ENCODE measurements at places on chromosomes 1 and 21. TPM values are rescaled to one million over a fixed set of nuclear protein-coding genes. Genes with fewer than 3 reads are reported as not detected.

DNA sequence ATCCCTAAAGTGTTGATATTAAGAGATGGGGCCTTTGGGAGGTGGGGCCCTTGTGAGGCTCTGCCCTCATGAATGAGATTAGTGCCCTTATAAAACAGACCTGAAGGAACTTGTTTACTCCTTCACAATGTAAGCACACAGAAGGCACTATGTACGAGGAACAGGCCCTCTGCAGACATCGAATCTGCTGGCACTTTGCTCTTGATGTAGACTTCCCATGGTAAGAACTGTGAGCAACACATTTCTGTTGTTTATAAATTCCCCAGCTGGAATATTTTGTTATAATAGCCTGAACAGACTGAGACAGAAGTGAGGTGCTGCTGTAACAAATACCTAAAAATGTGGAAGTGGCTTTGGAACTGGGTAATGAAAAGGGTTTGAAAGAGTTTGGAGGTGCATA, 193.2 kb downstream of the TGFB2 start:
- H3K4me3 ChIP-seq: no peak overlapping the region
- no peak overlapping the region for H3K27ac ChIP-seq
- H3K27me3 ChIP-seq: no peaks in the 10 kb centered on the region
- H3K4me1 ChIP-seq: no peaks in the 10 kb centered on the region

GCSAML gene
- polyA plus RNA-seq: not detected

DNA sequence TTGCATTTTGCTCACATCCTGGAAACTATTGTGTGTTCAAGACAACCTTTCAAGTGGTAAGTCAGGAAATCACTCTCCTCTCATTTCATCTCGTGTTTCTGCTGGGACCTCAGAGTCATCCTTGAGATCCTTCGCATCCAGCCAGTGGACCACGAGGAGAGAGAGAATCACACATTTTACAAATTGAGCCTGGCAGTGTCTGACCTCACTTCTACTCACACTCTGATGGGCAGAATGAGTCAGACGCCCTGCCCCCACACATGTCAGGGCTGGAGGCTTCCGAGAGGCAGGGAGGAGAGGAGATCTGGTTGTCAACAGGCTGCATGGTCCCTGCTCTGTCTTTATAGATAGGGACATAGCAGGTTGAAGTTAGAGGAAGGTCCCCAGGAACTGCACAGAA, 509.7 kb downstream of the AJAP1 start:
- H3K27me3 ChIP-seq: no peaks in the 10 kb centered on the region
- no peak for DNase-seq
- no peak overlapping the region for H3K4me3 ChIP-seq
- no peaks in the 10 kb centered on the region for H3K4me1 ChIP-seq

MYOG gene
- polyA plus RNA-seq: not detected

GRCh38 chr1:158124034-158124433, 56.7 kb upstream of the CD1D start:
- H3K27ac ChIP-seq: no peak overlapping the region
- H3K27me3 ChIP-seq: no peaks in the 10 kb centered on the region
- no peak for DNase-seq
- no peaks in the 10 kb centered on the region for H3K36me3 ChIP-seq
- H3K4me1 ChIP-seq: peaks cover 13% of the 10 kb centered on the region

GRCh38 chr1:219574484-219575087, 38.3 kb downstream of the ZC3H11B start:
- 0 out of 2 replicates have a peak, but pooled peaks cover 7% of the 10 kb centered on the region for H3K4me1 ChIP-seq
- no peak overlapping the region for H3K4me3 ChIP-seq
- no peaks in the 10 kb centered on the region for H3K36me3 ChIP-seq
- DNase-seq: peak; percentile 23
- no peaks in the 10 kb centered on the region for H3K27me3 ChIP-seq

- H3K27ac ChIP-seq: no peak overlapping the region
- no peaks in the 10 kb centered on the region for H3K4me1 ChIP-seq
- DNase-seq: no peak
These were observed 242.5 kb upstream of the TMPRSS15 start for GRCh38 chr21:18646116-18646515.

TINAGL1 gene
- polyA plus RNA-seq: 6.2 TPM

FMO3 gene
- 0.26 TPM for polyA plus RNA-seq

DNA sequence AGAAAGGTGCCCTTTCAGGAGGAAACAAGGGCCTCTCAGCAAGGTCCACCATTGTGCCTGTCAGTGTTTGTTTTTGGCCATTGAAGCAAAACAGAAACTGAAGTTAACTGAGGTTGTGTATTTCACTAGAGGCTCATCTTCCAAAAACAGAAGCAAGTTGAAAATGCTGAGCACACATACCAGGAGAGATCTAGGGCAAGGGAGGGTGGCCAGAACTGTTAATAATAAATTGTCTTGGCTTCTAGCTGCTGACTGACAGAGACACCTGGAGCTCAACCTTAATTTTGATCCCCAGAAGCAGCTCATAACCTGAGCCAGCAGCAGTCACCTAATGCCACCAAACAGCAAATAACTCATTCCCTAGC, 5.2 kb downstream of the AGMAT start:
- H3K27ac ChIP-seq: no peak overlapping the region
- H3K36me3 ChIP-seq: no peaks in the 10 kb centered on the region
- H3K27me3 ChIP-seq: no peaks in the 10 kb centered on the region
- H3K4me3 ChIP-seq: no peak overlapping the region

CDA gene
- polyA plus RNA-seq: 16.4 TPM

CD5L gene
- polyA plus RNA-seq: not detected

- no peak for DNase-seq
- no peaks in the 10 kb centered on the region for H3K27me3 ChIP-seq
- H3K27ac ChIP-seq: 0 out of 2 replicates have a peak overlapping the region, but pooled peaks have one; percentile 45
- peaks cover 21% of the 10 kb centered on the region for H3K4me1 ChIP-seq
- H3K36me3 ChIP-seq: no peaks in the 10 kb centered on the region
- no peak overlapping the region for H3K4me3 ChIP-seq
These were observed 7.0 kb downstream of the HSPG2 start for GRCh38 chr1:21930080-21930571.

ITGB2 gene
- polyA plus RNA-seq: 0.44 TPM

GRCh38 chr1:39833121-39833520, 44.5 kb upstream of the BMP8B start:
- no peaks in the 10 kb centered on the region for H3K27me3 ChIP-seq
- H3K36me3 ChIP-seq: no peaks in the 10 kb centered on the region
- DNase-seq: no peak
- H3K4me1 ChIP-seq: peaks cover 3% of the 10 kb centered on the region
- H3K27ac ChIP-seq: no peak overlapping the region

DNA sequence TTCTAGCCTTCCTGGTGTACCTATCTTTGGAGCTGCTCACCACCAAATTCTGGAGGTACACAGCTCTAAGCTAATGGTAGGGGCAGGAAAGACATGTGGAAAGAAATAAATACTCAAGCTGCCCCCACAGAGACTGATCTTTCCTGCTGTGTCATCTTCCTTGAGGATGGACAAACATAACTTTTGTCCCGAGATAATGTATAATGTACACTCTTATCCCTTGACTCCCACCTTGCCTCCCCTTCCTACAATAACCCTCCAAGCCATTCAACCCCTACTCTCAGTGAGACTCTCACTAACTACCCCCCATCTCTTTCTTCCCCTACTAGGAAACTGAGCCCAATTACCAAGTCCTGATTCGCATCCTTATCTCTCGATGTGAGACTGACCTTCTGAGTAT, 12.2 kb downstream of the ANXA9 start:
- no peak overlapping the region for H3K4me3 ChIP-seq
- H3K4me1 ChIP-seq: no peaks in the 10 kb centered on the region
- H3K36me3 ChIP-seq: no peaks in the 10 kb centered on the region
- no peak for DNase-seq
- no peaks in the 10 kb centered on the region for H3K27me3 ChIP-seq

DNA sequence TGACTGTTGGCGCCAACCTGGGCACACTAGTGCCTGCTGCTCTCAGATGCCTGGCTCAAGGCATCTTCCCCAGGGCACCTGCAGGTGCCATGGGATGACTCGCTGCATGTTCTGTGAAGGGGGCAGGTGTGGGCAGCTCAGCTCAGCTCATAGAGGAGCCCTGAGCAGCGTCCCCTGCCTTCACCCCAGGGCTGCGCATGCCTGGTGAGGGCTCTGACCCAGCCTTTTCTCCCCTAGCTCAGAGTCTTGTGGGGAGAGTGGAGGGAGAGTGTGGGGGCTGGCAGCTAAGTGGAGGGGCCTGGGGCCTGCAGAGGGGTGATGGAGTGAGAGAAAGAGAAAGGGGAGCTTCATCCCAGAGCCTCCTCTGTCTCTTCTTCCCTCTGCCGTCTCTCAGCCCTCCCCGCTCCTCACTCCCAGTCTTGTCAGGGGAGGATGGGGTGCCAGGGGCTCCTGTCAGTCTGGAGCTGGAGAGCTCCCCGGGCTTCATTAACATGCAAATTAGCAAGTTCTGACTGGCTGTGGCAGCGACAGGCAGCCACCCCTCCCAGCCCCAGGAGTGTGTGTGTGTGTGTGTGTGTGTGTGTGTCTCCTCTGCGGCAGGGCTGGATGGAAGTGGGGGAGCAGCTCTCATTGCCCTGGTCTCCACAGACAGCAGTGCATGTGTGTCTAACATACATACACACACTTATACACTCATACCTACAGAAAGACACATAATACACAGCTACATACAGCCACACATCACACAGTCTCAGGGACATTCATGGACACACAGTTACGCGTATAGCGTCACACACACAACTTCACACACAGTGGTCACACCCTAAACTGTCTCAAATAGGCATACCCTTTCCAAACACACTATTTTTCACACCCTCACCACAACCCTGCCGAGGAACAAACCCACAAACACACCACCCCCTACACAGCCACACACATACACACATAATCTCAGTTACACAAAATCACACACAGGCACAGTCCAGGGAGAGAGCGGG, 34.0 kb downstream of the FOXO6 start:
- H3K27ac ChIP-seq: no peak overlapping the region
- H3K27me3 ChIP-seq: no peaks in the 10 kb centered on the region
- peaks cover 39% of the 10 kb centered on the region for H3K4me1 ChIP-seq
- peak overlapping the region; percentile 54 for H3K4me3 ChIP-seq
- no peaks in the 10 kb centered on the region for H3K36me3 ChIP-seq

DNA sequence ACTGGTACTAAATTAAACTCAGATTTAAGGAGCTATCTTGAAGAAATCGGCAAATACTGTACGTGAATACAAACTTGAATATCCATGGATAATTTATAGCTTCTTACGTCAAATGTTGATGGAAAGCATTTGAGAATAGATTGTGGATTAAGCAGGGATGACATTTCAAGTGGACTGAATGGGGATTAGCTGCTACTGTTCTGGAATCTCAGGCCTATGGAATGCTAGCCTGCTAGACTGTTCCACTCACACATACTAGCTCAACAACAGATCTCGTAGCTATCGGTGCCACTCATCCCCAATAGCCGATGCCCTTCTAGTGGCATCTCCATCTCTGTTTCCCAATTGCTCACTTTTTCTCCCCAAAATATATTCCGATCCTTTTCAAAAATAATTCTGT, 62.0 kb upstream of the USP25 start:
- no peaks in the 10 kb centered on the region for H3K36me3 ChIP-seq
- H3K27me3 ChIP-seq: no peaks in the 10 kb centered on the region
- H3K4me1 ChIP-seq: no peaks in the 10 kb centered on the region
- DNase-seq: no peak
- no peak overlapping the region for H3K27ac ChIP-seq

MAPKAPK2 gene
- 10.1 TPM for polyA plus RNA-seq

NCSTN gene
- polyA plus RNA-seq: 36.0 TPM

AMIGO1 gene
- polyA plus RNA-seq: 0.61 TPM

GRCh38 chr1:186996816-186997215, 168.1 kb downstream of the PLA2G4A start:
- H3K4me3 ChIP-seq: no peak overlapping the region
- H3K27me3 ChIP-seq: no peaks in the 10 kb centered on the region
- peaks cover 27% of the 10 kb centered on the region for H3K4me1 ChIP-seq
- no peak for DNase-seq
- H3K27ac ChIP-seq: no peak overlapping the region

OR14K1 gene
- not detected for polyA plus RNA-seq

GRCh38 chr1:226628612-226629155, 80.1 kb downstream of the STUM start:
- no peaks in the 10 kb centered on the region for H3K4me1 ChIP-seq
- DNase-seq: no peak
- no peak overlapping the region for H3K4me3 ChIP-seq
- H3K27me3 ChIP-seq: peaks cover 13% of the 10 kb centered on the region
- no peaks in the 10 kb centered on the region for H3K36me3 ChIP-seq

- no peaks in the 10 kb centered on the region for H3K27me3 ChIP-seq
- no peak for DNase-seq
- H3K4me1 ChIP-seq: peaks cover 5% of the 10 kb centered on the region
- no peaks in the 10 kb centered on the region for H3K36me3 ChIP-seq
- H3K27ac ChIP-seq: no peak overlapping the region
- no peak overlapping the region for H3K4me3 ChIP-seq
These were observed 18.4 kb upstream of the REG4 start for GRCh38 chr1:119829625-119830024.

- H3K36me3 ChIP-seq: no peaks in the 10 kb centered on the region
- no peak overlapping the region for H3K4me3 ChIP-seq
- no peak for DNase-seq
- no peaks in the 10 kb centered on the region for H3K27me3 ChIP-seq
These were observed 513.6 kb downstream of the PLPP3 start for GRCh38 chr1:56065729-56066128.

ZNF593OS gene
- polyA plus RNA-seq: 1.1 TPM

Measured in GM23338 (cell line).